PC-9 (cell line): ENCODE measurements at places on chromosomes 7 and 10.
A peak's percentile ranks its signal among the peaks of the same experiment; 100 is the strongest.

- DNase-seq, result no peak
Measured at GRCh38 chr10:2759233-2759632, 308.1 kb upstream of the PFKP start.

DNA sequence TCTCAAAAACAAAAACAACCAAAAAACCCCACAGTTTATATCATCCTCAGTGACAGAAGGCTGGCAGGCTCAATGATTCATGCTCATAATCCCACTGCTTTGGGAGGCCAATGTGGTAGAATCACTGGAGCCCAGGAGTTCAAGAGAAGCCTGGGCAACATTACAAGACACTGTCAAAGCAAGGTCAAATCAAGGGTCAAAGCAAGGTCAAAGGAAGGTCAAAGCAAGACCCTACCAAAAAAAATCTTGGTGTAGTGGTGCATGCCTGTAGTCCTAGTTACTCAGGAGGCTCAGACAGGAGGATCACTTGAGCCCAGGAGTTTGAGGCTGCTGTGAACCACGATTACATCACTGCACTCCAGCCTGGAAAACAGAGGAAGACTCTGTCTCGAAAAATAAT is 14.2 kb upstream of the NPC1L1 start:
- no peak for DNase-seq

GRCh38 chr7:14446829-14447228 is 455.7 kb downstream of the DGKB start:
- no peak for DNase-seq

DNA sequence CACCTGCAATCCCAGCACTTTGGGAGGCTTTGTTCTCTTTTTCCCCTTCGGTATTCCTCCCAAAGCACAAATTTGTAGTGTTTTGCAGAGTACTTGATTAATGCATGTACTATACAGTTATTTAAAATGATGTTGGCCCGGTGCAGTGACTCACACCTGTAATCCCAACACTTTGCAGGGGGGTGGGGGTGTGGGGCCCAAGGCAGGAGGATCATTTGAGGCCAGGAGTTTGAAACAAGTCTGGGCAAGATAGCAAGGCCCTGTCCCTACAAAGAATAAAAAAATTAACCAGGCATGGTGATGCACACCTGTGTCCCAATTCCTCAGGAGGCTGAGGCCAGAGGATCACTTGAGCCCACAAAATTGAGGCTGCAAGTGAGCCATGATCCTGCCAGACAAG is 26.8 kb upstream of the FOXK1 start:
- DNase-seq, result no peak

GRCh38 chr7:103010211-103010610 is 64.4 kb downstream of the FBXL13 start:
- DNase-seq, result no peak

DNA sequence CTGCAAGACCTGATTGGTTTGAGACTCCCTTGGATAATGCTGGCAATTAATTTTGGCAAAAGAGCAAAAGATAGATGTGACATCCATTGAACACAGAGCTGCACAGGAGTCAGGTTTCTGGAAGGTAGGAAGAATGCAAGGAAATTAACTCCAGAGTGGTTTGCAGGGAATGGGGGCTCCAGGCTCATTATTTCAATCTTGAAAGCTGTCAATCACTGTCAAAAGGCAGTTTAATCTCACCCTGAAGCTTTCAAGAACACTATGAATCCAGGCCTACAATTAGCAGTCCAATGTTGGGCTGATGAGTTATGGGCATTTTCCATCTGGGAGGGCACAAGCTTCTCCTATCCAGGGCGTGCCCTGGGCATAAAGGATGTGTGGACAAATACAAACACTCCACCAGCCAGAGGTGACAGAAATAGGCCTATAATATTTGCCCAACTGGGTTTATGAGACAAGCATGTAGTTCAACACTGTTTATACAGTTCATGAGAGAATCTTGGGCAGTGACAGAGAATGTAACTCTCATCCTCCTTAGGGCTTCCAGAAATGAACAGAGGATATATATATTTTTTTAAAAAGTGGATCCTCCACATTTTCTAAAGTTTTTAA is 80.5 kb downstream of the KCNMA1 start:
- no peak for DNase-seq

- DNase-seq, result no peak
Measured at GRCh38 chr10:84213076-84213475, 12.3 kb downstream of the LRIT2 start.

DNA sequence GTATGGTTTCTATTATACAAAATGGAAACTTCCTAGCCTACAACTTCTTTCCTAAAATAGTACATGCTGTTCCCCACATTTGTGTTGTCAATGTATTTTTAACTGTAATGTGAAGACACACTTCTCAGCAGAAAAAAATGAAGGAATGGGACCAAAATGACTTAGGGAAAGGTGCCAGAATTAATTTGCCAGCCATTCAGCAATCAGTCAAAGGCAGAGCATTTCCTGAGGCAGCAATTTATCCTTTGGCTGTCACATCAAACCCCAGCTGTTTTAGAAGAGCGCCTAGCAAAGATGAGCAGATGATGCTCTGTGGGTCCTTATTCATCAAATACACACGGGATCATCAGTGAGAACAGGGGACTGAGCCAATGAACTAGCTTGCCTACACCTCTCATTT is 592.5 kb downstream of the KCNMA1 start:
- DNase-seq, result no peak

DNA sequence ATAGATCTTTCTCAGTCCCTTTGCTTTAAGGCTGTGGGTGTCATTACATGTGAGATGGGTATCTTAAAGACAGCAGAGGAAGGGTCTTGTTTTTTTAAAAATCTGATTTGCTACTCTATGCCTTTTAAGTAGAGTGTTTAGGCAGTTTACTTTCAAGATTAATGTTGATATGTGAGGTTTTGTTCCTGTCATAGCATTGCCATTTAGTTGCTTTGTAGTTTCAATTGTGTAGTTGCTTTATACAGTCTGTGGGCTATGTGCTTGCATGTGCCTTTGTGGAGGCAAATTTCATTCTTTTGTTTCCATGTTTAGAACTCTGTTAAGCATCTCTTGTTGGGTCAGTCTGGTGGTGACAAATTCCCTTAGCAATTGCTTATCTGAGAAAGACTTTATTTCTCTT is 54.6 kb downstream of the ZNF783 start:
- no peak for DNase-seq

GRCh38 chr10:89879121-89879520 is 177.7 kb downstream of the KIF20B start:
- DNase-seq, result no peak

DNA sequence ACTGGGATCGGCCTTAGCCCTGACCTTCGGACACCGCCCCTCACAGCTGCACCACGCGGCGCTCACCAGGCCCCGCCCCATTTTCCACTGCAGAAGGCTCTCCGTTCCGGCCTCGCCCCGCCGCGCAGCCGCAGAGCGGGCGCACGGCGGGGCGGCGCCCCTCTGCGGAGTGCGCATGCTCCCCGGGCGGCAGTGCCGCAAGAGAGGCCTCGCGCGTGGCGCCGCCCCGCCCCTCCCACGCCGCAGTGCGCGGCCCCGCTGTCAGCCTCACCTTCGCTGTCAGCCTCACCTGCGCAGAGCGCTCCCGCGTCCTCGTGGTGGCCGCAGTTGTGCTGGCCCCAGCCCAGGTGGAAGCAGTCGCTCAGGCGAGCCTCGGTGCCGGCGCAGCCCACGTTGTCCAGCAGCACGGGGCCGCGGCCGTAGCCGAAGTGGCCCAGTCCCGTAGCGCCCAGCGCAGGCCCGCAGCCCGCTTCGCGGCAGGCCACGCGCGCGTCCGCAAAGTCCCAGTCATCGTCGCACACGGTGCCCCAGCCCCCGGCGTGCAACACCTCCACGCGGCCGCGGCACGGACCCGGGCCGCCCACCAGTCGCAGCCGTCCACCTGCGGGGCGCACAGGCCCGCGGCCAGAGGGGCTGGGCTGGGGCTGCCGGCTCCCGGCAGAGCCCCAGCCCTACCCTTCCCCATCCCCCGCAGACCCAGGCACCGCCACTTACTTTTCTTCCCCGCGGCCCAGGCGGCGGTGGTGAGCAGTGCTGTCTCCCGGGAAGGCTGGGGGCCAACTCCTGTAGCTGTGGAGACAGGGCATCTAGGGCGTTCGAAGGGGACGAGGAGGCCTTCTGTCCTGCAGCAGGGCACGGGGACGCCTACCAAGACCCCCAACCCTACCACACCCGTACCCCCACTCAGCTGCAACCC is 16.1 kb downstream of the SSC4D start:
- DNase-seq, result peak; percentile 82

DNA sequence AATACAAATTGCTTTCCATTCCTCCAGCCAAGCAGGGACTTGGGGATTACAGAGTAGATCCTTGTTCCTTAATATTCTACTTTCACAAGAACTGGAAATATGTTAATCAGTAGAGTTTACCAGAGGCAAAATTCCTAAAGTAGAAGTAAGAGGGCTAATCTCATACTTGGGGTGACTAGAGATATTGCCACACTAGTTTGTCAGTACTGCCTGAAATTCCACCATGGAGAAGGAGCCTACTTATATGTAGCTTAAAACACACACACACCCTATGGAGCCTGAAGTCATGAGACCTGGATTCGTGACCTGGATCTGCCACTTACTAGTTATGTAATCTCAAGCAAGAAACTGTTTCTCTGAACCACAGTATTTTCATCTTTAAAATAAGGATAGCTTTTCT is 33.9 kb downstream of the STRIP2 start:
- peak; percentile 92 for DNase-seq
